MCF 10A (cell line): ENCODE measurements at places on chromosomes 5 and 9. TPM values are rescaled to one million over a fixed set of nuclear protein-coding genes. Genes with fewer than 3 reads are reported as not detected.

The KCNIP1 gene
- total RNA-seq, result not detected in 2 replicates

GRCh38 chr9:83116026-83116425, 53.1 kb upstream of the RASEF start:
- DNase-seq, result no peak

DNA sequence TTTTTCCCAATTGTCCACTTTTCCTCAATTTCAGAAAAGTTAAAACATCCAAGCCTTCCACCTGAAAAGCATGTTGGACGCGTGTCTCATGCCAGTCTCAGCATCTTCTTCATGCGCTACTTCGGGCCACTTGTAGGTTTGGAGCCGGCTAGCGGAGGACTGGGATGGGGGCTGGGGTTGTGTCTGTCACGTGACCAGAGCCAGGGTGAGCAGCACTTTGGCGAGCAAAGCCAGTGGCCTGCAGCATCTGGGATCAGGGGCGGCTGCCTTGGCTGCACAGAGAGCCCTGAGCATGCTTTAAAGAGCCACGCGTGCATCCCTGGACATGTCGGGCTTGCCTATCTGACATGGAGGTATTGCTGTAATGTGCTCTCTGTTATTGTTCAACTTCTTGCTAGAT, 41.2 kb downstream of the SLC6A3 start:
- DNase-seq, result no peak

- DNase-seq, result no peak
Observed at GRCh38 chr5:10455277-10455670, 13.6 kb downstream of the ROPN1L start.

GRCh38 chr5:181170996-181171395, 23.6 kb downstream of the OR2V2 start:
- no peak for DNase-seq

DNA sequence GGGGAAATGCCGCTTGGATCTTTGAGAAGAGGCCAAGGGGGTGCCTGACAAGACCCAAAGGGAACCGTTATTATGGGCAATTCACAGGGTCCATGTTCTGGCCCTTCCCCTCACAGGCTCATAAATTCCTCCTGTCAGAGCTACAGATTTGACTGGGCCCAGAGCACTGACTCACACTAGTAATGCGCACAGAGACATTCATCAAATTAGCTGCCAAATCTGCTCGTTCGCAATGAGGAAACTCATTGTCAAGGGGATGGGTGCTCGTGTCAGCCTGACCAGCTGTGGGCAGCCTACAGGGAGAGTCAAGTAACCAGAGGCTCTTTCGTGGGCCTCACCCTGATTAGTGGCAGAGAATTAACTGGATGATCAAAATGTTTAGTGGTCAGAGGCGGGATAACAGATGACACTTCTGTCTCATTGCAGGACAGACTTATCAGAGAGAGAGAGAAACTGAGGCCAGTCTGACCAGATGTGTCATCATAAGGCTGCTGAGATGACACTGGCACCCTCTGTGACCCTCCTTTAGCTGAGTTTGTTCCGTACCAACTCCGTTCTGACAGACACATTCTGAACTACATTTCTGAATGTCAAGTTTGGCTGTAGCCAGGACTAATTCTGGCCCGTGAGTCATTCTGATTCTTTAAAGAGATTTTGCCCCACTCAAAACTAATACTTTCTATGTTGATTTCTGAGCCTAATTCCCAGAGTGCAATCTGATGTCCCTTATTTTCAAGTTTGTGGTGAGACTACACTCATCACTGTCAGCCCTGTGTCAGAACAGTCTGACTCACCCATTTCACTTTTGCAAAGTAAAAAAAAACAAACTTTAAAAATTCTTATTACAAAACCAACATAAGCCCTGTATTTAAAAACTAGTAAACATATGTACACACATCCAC, 377.1 kb downstream of the ACTL7B start:
- DNase-seq, result peak; percentile 97

- no peak for DNase-seq
Observed at GRCh38 chr9:107667231-107668070, 177.9 kb upstream of the KLF4 start.
